Cortex of kidney (tissue), 1 donor: ENCODE measurements at places on chromosomes 16 and 17.

DNA sequence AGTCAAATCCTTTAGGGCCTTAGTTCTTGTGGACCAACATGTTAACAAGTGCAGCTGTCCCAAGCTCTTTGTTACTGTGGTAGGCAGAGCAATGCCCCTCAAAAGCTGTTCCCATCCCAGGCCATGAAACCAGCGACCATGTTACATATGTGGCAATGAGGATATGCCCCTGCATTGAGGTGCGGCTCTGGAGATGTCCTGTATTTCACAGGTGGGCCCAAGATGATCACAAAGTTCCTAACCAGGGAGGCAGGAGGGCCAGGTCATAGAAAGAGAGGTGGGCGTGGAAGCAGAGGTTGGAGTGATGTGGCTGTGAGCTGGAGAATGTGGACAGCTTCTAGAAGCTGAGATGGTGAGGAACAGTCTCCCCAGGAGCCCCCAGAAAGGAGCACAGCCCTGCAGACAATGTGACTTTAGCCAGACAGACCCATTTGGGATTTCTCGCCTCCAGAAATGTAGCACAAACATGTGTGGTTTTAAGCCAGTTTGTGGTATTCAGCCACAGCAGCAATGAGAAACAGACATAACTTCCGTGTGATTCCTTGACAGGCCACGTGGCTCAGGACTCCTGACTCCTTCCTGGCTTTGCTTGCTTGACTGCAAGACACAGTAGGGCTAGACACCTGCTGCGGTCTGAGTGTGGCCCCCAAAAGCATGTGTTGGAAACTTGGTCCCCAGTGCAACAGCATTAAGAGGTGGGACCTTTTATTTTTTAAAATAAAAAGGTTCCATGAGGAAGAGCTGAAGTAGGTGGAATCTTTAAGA, 778.3 kb downstream of the KCNJ18 start:
- DNase-seq = no peak

GRCh38 chr17:64133546-64134215, 3.7 kb upstream of the ERN1 start:
- DNase-seq = no peak

DNA sequence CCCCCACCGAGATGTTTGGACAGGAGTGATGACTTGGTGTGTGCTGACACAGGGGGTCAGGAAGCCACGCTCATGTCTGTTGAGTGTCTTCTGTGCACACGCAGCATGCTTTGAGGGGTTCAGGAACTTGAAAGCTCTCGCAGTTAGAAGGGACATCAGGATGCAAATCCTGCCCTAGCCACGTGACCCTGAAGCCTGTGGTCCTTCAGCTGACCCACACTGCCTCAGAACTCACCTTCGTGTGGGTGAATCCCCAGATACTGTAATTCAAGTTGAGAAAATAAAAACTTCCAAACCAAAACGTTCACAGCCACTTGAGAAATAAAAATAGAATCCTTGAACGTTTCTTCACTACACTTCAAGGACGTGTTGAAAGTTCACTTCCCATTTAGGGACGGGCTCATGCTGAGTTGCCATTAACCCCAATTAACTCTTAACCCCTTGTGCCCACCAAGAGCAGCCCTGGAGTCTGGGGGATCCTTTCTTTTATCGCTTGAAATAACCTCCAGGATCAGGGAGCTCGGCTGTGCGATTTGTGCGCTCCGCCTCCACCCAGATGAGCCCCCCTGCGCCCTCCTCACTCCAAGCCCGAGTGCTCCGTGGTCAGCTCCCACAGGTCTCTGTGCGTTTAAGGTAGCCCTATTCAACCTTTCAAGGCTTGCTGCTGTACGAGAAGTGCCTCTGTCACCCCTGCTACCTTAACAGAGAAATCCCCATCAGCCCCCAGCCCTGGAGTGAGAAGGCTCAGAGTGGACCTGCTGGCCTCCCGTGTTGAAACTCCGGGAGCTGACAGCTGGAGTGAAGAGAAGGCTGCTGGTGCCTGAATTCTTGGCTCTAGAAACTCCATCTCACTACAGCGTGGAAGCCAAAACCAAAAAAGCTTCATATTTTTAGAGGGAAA, 36.2 kb upstream of the NAT9 start:
- no peak for DNase-seq

DNA sequence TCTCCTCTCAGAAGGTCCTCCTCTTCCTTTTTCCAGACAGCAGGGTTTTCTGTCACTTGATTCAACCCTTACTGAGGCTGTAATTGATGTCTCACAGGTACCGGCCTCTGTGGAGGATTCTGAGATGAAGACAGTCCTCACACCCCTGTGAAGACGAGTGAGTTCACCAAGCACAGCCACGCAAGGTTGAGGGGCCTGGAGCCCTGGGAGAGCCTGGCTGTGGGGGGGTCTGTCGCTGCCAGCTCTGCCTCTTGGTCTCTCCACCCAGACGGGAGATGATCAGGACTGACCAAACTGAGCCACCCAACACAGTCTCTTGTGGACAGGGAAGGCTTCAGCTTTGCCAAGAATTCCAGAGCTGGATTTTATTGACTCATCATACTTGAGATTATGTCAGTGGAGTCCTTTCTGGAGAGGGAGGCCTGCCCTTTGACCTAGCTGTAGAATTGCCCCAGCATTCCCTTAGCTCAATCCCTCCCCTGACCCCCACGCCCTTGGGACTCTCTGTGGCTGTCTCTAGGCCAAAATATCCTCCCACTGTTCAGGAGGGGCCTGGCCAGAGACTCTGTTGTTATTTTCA, 51.1 kb upstream of the CRHR1 start:
- DNase-seq = no peak

DNA sequence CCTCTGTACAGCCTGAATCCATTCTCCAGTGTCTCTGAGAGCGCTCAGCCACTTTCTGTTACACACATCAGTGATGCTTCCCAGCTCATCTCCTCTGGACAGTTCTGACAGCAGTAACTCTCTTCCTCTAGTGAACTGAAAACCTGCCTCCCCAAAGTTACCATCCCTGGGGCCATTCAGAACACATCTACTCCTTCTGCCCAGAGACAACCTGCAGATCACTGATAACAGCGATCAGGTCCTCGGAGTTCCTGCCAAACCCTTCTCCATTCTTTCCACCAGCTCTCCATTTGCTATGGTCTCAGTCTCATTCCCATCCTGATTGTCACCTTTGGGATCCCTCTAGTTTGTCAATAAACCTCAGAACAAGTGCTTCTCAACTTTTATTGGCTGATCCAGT, 7.3 kb downstream of the ZZEF1 start:
- no peak for DNase-seq

GRCh38 chr16:29988346-29989075, 6.9 kb downstream of the HIRIP3 start:
- no peak for DNase-seq

GRCh38 chr16:28986046-28986445, 1.2 kb downstream of the LAT start:
- DNase-seq = no peak

GRCh38 chr16:6527646-6528045, 805.0 kb upstream of the RBFOX1 start:
- no peak for DNase-seq

GRCh38 chr17:4520060-4520893, 21.6 kb downstream of the SPNS2 start:
- no peak for DNase-seq

GRCh38 chr16:46709469-46710005, 20.1 kb downstream of the ORC6 start:
- DNase-seq = no peak

- DNase-seq = no peak
Measured at GRCh38 chr17:50266384-50267073, 7.7 kb upstream of the TMEM92 start.

DNA sequence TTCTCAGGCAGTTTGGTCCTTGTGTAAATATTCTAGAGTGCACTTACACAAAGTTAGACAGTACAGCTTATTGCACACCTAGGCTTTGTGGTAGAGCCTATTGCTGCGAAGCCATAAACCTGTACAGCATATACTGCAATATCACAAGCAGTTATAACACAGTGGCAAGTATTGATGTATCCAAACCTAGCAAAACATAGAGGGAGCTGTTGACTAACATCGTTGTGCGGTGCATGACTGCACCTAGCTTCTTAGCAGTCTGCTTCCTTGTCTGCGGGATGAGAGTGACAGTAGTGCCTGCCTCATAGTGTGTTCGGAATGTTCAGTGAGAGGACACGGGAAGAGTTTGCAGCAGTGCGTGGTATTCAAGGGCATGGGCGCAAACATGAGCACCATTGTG, 78.9 kb downstream of the MPRIP start:
- DNase-seq = no peak

DNA sequence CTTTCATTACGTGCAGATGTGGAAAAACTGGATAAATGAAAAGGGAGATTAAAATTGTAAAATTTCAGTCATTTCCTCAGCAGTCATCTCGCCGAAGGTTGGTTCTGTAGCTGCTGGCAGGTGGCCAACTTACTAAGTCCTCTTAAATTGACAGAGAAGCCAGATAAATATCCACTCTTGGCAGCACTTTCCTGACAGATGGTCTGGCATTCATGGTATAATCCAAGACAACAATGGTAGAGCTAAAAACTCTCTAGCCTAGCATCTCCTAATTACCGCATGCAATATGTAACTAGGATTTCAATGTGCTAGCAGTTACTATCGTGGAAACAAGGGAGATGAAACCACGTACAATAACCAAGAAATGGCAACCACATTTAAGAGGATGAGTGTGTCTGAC, 306.3 kb downstream of the CNTNAP4 start:
- DNase-seq = no peak

DNA sequence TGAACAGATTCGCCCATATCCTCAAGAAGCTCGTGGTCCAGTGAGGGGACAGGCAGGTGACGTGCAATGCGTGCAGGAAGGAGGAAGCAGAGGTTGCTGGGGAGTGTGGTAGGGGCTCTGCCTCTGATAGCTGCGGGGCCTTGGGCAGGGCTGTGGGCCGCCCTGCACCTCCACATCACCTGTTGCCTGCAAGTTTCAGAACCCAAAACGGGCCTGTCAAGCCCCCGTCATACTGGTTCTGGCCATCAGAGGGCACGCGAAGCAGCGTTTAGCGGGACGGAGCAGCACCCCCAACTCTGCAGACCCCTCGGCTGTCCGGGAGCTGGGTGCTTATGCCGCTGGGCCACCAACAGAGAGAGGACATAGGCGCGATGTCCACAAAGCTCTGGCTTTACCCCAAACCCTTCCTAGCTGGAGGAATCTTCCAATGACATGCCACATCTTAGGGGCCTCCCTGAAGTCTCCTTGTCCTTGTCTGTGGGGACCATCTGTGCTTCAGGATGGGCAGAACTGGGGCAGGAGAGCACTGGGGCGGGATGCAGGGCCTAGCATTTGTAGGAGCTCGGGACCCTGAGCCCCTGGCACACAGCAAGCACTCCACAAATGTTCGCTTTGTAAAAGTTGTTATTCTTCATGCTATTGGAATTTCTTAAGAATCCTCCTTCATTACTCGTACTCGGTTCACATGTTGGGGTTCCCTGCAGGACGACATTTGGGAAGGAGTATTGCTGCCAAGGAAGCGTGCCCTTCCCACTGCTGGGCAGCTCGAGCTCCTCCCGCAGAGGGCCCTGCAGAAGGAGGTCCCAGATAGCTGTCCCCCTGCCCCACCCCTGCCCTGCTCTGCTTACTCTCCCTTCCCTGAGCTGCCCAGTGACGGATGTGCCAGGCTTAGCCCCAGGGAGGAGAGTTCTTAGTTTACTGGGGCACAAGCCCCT, 64.3 kb downstream of the CNGB1 start:
- no peak for DNase-seq

DNA sequence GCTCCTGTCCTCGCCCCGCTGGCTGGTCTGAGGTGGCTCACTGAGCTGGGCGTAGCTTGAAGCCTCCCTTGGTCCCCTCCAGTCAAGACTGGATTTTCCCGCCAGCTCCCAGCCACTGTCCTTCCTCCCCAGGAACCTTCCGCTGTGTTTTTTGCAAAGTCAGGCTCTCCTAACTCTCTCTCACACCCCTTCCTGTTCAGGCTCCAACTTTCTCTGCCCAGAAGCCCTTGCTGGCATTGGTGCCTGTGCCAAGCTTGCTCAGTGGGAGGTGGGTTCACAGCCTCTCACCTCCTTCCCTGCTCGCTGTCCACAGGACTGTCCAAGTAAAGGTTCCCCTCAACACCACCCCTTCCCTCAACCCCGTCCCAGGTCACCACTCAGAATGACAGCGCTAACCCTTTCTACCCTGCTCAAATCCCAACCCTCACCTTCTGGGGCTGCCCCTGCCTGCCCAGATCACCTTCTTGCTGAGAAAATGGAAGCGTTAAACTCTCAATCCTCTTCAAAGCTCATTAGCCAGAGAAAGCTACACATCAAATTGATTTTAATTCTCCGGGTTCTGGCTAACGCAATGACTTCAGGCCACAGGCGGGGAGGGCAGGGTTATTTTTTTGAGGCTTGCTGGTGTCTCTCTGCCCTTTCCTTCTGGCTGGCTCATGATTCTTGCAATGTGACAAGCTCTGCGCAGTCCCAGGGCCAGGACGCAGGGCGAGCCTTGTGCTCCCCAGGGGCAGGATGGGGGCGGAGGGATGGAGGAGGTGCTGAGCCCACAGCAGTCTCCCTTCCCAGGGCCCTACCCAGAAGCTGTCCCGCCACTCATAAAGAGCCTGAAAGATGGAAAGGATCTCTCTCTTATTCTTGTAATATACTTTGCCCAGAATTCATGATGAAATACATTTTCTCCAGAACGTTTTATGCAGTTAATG, 357.2 kb upstream of the TNRC6C start:
- no peak for DNase-seq

DNA sequence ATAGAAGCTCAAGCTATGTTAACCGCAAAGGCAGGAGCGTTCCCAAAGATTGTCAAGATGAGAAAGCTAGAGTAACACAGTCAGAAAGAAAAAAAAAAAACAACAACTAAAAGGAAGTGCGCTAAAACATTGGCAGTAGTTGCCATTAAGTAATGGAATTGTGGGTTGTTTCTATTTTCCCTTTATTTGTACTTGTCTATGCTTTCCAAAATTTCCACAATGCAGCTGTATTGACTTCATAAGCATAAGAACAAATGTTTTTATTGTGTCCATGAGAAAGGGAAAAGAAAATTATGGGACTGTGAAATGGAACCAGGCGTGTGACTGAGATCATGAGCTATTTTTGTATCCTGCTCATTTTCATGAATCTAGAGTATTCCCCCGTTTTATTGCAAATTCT, 153.4 kb downstream of the TMEM114 start:
- DNase-seq = no peak

- DNase-seq = no peak
Measured at GRCh38 chr17:8445536-8445935, 9.9 kb downstream of the NDEL1 start.

- no peak for DNase-seq
Measured at GRCh38 chr17:81383504-81384421, 11.5 kb upstream of the BAHCC1 start.

DNA sequence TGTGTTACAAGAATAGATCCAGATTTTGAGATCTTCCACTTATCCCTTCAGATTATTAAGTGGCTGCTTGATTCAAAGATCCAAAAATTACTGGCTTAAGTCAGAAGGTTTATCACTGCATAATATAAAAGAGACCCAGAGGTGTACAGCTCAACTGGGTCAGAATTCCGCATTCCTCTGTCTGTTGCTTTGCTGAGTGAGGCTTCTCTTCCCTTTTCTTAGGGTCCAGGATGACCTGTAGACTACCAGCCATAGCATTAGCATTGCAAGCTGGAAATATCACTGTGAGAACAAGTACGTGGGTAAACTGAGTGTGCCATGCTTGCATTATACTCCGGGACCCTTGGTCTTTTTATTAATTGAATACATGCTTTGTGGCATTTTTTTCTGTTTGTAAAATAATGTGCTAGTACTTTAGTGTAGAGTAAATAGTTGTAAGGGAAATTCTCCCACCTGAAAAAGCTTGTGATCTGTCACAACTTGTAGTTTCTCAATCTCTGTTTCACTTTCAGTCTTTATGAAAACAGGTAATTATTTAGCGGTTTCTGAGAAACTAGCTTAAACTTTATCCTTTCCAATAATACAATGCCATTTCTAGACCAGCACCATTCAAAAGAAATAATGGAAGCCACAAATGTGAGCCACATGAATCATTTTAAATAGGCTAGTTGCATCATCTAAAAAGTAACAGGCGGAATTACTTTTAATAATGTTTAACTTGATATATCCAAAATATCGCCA, 61.6 kb downstream of the TNRC6C start:
- no peak for DNase-seq
